ENCODE measurements at places on chromosomes 13 and 19.

GRCh38 chr13:83498481-83499190 lies 383.6 kb downstream of the SLITRK1 start:
- DNase-seq = peak; percentile 87

DNA sequence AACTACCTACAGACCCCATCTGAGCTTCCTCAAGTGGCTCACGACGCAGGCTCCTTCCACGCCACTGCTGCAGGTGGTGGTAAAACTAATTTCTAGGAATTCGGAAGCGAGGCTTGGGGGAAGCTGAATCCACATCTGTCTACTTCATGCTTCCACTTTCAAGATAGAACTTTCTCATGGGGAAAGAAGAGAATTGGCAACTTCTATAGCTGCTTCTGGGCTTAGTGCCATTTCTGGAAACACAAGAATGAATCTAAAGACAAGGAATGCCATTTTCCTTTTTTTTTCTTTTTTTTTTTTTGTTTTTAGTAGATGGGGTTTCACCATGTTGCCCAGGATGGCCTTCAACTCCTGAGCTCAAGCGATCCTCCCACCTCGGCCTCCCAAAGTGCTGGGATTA lies 2.8 kb upstream of the NLRP12 start:
- no peak for DNase-seq

GRCh38 chr19:1672038-1672768 lies 19.8 kb upstream of the TCF3 start:
- peak; percentile 15 for DNase-seq

DNA sequence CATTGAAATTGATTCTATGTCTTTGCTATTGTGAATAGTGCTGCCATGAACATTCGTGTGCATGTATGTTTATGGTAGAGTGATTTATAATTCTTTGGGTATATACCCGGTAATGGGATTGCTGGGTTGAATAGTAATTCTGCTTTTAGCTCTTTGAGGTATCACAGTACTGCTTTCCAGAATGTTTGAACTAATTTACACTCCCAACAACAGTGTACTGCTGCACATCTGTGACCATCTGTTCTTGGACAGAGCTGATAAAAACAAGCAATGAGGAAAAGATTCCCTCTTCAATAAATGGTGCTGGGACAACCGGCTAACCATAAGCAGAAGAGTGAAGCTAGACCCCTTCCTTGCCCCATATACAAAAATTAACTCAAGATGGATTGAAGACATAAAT lies 231.0 kb downstream of the MYO16 start:
- no peak for DNase-seq

- DNase-seq = no peak
Observed at GRCh38 chr13:56893843-56894242, 246.9 kb upstream of the PRR20A start.

GRCh38 chr13:105602956-105603670 lies 932.3 kb downstream of the EFNB2 start:
- no peak for DNase-seq

GRCh38 chr13:27632648-27633047 lies 11.0 kb downstream of the POLR1D start:
- DNase-seq = no peak

DNA sequence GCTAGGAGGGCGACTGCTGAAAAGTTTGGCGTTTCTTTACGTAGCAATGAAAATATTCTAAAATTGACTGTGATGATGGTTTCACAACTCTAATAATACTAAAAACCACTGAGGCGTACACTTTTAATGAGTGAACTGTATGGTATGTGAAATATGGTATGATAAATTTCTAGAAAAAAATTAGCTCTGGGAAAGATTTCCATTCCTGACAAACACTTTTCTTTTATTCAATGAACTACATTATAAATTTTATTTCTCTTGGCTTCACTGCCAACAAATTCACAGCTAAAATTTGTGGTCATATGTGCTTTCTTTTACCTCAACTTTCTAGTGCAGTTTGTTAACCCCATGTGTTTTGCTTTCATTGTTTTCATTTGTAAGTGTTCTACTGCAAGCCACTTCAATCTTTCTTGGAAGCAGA lies 11.1 kb downstream of the ZC3H13 start:
- DNase-seq = no peak

- DNase-seq = no peak
Observed at GRCh38 chr19:6087074-6087571, 23.2 kb downstream of the RFX2 start.

DNA sequence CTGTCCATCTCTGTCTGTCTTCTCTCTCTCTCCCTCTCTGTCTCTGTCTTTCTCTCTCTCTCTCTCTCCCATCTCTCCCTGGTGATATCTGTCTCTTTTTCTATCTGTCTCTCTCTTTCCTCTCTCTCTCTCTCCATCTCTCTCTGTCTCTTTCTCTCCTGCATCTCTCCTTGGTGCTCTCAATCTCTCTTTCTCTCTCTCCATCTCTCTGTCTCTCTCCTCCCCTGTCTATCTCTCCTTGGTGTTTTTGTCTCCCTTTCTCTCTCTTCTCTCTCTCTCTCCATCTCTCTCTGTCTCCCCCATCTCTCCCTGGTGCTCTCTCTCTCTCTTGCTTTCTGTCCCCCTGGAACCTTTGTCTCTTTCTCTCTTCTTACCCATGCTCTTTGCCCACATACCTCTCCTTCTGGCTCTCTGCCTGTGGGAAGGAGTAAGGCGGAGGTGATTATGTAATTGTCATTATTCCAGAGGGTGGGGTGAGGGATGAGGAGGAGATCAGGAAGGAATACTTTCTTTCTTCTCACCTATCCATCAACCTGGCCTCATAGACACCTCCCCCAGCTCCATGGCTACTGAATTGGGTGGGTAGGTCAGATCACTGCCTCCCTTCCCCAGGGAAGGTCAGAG lies 30.9 kb upstream of the CYP2B6 start:
- DNase-seq = no peak

GRCh38 chr19:10517760-10518443 lies 655 bp upstream of the S1PR5 start:
- DNase-seq = peak; percentile 7
